ENCODE measurements at places on chromosomes 16 and 17.

- no peak for DNase-seq
Observed at GRCh38 chr16:25950586-25951281, 259.0 kb downstream of the HS3ST4 start.

DNA sequence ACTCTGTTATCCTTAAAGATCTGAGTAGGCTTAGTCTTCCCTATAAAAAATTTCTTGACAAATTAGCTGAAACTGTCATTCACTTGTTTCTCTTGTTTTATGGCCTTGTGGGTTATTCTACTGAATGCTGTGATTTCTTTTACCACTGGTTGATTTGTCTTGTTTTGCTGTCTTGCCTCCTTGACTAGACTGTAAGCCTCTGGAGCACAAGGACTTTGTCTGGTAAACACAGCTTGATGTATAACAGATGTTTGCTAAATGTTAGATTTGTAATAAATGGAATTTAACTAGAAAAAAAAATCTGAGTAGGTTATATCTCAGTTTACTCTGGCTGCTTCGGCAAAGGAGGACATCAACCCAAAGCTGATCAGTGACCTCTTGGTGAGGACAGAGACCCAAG, 21.6 kb downstream of the VAC14 start:
- no peak for DNase-seq

- DNase-seq: peak; percentile 78
Observed at GRCh38 chr17:57553526-57553925, 191.6 kb downstream of the CCDC182 start.

DNA sequence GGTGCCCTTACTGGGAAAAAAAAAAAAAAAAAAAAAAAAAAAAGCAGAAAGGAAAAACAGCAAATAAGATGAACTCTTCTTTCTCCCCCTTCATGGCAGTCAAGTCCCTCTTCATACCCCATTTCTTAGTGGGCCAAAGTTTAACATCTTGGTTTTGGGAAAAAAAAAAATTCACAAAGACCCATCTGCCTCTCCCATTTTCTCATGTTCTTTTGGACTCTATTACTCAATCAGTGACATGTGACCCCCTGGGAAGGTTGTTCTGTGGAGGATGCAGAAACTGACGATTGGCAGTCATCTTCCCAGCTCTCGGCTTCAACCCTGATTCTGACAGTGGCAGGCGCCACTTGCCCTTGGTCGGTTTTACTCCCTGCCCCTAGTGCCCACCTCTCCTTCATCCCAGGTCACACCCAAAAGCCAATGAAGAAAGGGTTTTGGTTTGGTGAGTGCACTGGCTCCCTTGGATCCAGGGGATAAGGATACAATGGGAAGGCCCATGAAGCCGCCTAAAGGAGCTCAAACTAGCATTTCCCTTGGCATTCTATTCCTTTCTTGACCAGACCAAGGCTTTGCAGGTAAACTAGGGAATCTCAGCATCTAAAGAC, 60.7 kb upstream of the TBX2 start:
- DNase-seq: no peak

- no peak for DNase-seq
Observed at GRCh38 chr16:50702725-50703124, 9.3 kb downstream of the NOD2 start.
